ENCODE measurements at places on chromosomes 16 and 17.
A peak's percentile ranks its signal among the peaks of the same experiment; 100 is the strongest.

DNA sequence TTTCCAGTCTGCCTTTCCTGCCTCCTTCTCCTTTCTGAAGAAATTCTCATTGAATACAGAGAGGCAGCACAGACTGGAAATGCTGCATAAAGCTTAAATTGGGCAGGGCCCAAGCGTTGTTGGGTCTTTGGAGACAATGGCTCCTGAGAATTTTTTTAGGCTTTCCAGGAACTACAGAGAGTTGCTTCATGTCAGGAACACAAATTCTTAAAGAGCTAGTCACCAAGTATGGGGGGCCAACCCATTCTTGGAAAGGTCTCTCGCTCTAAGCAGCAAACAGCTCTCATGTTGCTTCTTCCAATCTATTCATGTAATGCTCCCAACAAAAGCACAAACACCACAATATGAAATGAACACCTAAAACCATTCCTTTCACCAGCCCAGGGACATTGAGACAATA is 6.9 kb downstream of the HNF1B start:
- DNase-seq: no peak

- no peak for DNase-seq
Measured at GRCh38 chr17:41620583-41621434, 3.6 kb downstream of the KRT17 start.

DNA sequence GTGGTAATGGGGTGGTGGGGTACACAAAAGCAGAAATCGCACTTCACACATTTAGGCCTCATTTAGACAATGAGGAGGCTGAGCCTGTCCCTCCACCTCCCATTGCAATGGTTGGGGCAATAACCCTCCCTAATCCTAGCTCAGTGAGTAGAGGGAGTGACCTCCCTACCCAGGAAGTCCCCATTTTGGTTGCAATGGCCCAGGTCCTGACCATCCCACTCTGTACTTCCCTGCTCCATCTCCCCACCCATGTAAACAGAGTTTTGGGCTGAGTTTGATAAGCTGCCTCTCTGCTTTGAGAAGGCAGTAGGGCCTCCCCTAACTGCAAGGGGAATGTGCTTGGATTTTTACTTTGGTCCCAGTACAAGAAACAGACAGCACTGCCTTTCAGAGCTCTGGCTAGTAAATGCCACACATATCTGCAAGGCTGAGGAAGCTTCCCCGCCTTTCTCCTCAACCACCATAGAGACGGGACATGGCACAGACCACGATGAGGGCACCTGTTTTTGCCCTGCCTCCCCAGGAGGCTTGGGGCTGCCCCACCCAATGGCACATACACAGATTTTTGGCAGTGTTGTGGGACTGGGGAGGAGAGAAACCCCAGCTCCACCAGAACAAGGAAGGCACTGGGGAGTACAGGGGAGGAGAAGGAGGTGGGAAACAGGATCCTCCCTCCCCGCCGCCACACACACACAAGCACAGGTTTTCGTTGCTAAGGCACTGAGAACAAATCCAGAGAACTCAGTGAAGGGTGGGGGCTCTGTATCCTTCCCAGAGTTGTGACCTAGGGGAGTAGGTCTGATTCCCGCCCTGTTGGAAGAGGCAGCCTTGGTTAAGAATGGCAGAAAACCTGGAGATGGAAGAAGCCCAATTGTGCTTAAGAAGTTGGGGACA is 7.3 kb downstream of the VAT1 start:
- no peak for DNase-seq

GRCh38 chr16:28974007-28974436 is 556 bp upstream of the SPNS1 start:
- peak; percentile 46 for DNase-seq

- DNase-seq: no peak
Measured at GRCh38 chr16:116015-116414, 22.5 kb downstream of the NPRL3 start.

DNA sequence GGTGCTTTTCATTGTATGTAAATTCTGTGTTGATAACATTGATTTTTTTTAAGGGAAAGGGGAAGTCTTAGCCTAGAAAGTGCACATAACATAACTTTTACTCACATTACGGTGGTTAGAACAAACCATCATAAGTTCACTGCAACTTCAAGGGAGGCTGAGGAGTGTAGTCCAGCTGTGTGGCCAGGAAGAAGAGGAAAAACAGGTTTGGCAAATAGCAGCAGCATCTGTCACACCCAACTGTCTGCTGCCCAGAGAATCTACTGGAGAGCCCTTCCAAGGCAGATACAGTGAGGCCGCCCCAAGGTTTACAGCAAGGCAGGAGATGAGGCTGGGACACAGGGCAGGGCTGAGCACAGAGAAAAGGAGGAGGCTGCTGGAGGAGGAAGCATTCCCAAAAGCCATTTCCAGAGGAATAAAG is 60.6 kb downstream of the AIPL1 start:
- DNase-seq: no peak

DNA sequence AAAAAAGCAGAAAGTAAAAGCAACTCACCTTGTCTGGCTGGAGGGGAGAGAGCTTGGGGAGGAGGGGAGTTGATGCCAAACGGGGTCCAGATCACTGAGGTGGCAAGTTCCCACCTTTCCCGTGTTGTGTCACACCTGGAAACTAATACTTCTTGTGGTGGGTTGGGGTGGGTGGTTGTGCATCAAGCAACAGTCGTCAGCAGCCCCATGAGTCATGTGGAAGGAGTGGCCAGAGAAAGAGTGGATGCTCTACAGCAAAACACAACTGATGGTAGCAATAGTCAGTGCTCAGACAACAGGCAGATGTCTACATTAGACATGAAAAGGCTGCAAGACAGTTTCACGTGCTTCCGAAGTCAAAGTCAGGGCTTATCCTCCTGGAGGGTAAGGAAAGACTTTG is 35.4 kb downstream of the ARSG start:
- DNase-seq: peak; percentile 23

DNA sequence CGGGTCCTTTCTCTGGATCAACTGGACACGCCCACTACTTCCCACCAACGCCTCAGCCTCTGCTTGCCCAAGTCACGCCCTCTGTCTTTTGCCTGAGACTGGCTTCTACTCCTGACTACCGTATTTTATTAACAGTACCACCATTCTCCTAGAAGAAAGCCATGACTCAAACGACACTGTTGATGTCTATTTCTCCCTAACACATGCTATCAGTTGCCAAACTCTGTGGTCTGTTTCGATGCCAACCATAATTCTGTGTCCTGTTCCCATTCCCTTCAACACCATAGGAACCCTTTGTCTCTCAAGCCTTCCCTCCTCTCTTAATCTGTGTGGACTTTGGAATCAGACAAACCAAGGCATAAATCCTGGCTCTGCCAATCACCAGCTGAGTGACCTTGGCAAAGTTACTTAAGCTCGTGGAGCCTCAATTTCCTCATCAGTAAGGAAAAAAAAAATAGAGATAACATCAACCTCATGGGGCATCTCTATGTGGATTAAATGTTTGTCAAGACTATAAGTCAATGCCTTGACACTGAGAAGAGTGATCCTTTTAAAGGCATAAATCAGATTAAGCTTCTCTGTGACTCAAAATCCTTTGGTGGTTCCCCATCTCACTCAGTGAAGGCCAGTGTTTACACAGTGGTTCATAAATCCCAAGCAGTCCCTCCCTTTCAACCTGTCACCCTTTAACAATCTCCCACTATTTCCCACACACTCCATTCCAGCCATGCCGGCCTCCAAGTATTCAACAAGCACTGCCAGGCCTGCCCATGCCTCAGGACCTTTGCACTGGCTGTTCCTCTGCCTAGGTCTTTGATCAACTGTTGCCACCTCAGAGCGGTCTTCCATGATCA is 45.6 kb downstream of the ERN1 start:
- no peak for DNase-seq

- no peak for DNase-seq
Measured at GRCh38 chr17:57406981-57407286, 150.6 kb downstream of the MSI2 start.

GRCh38 chr17:81563861-81564586 is 11.9 kb upstream of the FAAP100 start:
- DNase-seq: no peak

DNA sequence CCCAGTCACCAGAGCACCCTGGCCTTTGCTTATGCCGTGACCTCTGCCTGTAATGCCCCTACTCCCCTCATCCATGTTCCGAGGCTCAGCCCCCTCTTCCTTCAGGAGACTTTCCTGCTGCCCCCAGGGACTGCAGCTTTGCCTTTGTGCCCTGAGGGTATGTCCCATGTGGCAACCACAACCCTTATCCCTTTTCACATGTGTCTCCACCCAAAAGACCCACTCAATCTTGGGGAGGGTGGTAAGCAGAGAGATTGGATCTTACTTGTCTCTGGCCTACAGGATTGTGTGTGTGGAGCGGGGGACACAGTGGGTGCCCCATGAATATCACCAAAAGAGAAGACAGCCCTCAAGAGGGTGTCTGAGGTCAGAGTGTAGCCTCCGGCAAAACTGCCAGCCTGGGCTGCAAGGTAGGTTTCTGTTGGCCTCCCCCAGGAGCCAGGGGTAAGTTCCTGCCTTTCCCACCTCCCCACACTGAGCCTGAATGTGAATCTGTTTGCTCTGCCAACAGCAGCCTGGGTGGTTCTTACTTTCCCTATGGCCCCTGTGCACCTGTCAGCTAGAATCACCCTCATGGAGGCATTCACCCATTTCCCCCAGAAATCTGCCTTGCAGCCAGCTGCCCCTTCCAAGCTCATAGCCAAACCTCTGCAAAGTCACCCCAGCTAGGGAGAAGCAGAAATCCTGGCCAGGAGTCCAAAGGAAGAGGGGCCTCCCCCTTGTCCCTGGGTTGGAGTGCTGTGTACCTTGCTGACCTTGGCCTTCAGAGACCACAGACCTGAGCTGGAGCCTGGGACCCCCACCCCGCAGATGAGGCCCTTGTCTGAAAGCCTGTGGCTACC is 11.5 kb upstream of the C17orf113 start:
- no peak for DNase-seq

GRCh38 chr17:42913522-42913921 is 12.9 kb downstream of the G6PC1 start:
- no peak for DNase-seq

GRCh38 chr17:81903896-81904599 is 2.0 kb downstream of the NPB start:
- no peak for DNase-seq

DNA sequence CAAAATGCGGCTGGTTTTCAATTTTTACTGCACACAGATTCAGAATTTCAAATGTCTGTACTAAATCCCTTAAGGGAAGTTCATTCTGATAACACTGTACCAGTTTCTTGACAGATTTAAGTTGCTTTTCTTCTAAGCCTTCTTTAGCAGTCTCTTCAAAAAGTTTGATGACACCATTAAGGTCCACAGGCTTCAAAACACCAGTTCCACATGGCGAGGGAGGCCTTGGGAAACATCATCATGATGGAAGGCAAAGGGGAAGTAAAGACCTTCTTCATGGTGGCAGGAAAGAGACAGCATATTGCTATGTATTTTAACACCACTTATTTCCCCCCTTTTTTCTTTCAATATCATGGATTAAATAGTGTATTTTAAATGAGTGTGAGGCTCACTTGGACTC is 24.5 kb downstream of the NLRC5 start:
- no peak for DNase-seq

- DNase-seq: no peak
Measured at GRCh38 chr16:27547134-27547533, 2.6 kb downstream of the GTF3C1 start.

DNA sequence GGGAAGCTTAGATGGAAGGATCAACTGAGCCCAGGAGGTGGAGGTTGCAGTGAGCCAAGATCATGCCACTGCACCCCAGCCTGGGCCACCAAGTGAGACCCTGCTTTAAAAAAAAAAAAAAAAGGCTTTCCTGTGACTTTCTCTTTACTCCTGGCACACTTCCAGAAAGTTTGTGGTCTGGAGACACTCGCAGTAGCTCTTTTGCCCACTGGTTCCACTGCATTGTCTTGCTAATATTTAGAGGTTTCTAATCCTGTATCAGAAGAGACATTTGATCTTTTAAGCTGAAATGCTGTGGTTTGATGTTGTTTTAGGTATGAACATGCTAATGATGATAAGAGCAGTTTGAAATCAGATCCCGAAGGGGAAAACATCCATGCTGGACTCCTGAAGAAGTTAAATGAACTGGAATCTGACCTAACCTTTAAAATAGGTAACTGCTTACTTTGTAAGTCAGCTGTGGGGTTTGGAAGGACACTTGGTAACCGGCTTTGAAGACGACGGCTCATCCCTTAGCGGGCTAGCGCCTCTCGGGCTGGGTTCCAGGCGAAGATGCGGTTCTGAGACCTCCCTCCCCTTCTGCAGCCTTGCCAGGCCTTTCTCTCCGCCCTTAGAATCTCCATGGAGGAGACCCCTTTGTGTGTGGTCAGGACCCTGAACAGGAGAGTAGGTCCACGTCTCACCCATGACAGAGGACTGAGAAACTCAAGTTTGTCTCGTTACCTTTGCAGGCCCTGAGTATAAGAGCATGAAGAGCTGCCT is 23.1 kb downstream of the NTAN1 start:
- DNase-seq: no peak

DNA sequence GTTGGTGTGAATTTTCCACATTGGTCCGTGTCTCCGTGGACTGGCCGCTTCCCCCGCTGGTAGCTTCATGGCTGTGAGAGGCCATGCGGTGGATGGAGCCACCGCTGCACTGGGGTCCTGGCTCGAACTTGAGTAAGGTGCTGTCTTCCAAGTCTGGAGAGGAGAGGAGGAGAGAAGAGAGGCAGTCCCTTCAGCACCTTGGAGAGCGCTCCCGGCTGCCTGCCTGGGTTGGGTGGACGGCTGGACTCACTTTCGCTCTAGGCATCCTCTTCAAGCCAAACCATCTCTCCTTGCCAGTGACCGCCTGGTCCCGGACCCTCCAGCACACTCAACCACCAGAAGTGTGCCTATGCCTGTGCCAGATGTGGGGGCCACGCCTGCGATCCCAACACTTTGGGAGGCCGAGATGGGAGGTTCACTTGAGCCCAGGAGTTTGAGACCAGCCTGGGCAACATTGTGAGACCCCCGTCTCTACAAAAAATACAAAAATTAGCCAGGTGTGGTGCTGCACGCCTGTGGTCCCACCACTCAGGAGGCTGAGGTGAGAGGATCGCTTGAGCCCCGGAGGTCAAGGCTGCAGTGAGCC is 6.2 kb downstream of the JPH3 start:
- DNase-seq: peak; percentile 31

- DNase-seq: no peak
Measured at GRCh38 chr17:55768936-55769624, 18.2 kb downstream of the PCTP start.

DNA sequence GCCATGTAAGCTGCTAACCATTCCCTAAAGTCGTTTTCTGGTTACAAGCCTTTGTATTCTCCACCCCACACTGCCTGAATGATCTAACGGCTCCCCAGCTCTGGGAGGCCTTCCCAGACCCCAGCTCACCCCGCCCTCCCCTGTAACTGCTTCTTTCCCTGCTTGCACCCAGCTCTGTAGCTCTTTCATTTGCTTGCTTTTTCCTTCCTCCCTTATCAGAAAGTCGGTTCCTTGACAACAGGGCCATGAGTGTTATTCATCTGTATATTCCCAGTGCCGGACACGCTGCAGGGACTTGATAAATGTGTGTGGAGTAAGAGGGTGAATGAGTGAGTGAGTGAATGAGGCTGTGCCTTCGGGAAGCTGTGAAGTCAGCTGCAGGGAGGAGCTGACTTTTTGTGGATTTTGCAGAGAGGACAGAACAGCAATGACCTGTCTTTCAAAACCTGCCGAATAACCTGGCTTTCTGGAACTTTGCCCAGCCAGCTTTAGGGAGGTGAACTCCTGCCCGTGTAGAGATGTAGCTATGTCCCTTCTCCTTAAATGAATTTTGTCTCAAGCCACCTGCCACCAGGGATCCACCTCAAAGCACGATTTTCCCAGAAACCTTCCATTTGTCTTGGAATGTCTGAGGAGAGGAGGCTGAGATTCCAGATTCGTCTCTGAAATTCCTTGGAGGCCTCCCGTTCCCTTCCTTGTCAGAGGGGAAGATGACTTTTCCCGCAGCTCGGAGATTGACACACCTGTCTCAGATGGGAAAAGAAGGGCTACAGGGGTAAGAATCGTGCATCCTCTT is 20.0 kb upstream of the CACNG4 start:
- DNase-seq: no peak
